ENCODE measurements at places on chromosomes 12 and 14.

GRCh38 chr12:88578276-88579160 lies 1.8 kb downstream of the KITLG start:
- no peak for DNase-seq

DNA sequence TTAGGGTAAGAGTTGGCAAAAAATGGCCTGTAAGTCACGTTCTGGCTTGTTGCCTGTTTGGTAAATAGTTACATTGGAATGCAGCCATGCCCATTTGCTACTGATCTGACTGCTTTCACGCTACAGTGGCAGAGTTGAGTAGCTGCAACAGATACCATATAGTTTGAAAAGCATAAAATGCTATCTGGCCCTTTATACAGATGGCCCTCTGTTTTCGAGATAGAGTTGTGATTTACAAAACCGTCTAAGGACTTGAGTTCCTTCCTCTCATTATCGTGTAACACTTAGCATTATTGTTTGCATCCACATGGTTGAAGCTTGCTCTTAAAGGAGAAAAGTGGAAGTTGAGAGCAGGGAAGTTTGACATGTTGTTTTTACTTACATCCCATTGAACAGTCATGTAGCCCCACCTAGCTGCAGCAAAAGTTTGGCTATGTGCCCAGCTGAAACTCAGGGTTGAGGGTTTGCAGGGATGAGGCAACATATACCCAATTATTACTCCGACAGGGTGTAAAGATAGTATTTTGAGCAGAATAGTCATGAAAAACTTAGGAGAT lies 11.3 kb upstream of the SCFD1 start:
- peak; percentile 51 for DNase-seq

DNA sequence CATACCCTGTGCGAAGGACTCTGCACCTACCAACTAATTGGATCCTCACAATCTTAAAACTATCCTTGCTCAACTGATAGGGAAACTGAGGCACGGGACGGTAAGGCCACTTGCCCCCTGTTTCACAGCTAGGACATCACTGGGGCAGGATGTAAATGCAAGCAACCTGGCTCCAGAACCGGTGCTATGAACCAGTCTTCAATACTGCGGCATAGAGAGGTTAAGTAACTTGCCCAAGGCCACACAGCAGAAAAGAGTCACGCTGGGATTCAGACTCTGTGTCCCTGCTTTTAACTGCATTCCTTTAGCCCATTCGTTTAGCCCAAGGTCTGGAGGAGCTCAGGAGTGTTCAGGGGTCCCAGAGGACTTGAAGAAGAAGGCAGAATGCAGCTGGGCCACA lies 76.1 kb downstream of the NCOR2 start:
- DNase-seq = no peak

DNA sequence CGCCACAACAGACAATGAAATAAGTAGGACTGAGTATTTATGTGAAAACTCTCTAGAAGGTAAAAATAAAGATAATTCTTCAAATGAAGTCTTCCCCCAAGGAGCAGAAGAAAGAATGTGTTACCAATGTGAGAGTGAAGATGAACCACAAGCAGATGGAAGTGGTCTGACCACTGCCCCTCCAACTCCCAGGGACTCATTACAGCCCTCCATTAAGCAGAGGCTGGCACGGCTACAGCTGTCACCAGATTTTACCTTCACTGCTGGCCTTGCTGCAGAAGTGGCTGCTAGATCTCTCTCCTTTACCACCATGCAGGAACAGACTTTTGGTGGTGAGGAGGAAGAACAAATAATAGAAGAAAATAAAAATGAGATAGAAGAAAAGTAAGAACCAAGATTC lies 82.7 kb downstream of the VEZT start:
- no peak for DNase-seq

- no peak for DNase-seq
Observed at GRCh38 chr12:82690006-82690405, 3.3 kb downstream of the TMTC2 start.

- DNase-seq = no peak
Observed at GRCh38 chr12:130859161-130859560, 12.7 kb upstream of the RAN start.

GRCh38 chr12:92796650-92797049 lies 93.9 kb downstream of the PLEKHG7 start:
- no peak for DNase-seq

DNA sequence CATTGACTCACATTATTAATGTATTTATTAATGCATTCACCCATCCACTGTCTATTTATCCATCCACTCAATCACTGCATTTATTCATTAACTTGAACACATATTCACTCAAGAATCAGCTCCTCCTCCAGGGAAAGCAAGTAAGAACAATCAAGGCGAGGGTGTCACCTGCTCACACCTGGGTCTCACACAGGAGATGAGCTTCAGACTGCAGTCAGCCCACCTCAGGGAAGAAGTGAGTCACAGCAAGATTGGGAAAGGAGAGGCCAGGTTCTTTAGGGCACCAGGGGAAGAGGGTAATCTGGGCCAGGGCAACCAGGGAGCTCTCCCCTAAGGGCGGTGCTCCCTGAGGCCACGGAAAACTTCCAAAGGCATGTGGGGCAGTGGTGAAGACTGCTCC lies 367.3 kb downstream of the BCL11B start:
- DNase-seq = no peak

DNA sequence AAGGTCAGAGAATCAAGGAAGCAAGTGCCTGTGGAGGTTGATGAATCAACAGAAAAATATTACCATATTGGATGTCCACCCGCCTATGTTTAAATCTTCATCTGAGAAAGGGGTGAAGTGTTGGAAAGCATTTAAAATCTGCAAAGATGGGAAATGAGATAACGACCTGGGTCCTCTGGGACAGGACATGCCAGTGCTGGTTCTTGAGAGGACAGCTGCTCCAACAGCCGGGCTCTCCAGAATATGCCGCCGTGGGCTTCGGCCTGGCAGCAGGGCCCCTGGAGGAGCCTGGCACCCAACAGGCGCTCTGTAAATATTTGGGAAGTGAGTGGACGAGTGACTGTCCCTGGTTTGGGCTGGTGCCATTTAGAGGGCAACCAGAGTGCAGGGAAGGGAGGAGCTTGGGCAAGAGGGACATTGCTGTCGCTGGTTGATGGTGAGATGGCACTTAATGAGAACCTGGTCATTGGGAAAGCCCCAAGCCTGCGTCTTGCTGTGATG lies 129.9 kb downstream of the KCNA5 start:
- peak; percentile 35 for DNase-seq

DNA sequence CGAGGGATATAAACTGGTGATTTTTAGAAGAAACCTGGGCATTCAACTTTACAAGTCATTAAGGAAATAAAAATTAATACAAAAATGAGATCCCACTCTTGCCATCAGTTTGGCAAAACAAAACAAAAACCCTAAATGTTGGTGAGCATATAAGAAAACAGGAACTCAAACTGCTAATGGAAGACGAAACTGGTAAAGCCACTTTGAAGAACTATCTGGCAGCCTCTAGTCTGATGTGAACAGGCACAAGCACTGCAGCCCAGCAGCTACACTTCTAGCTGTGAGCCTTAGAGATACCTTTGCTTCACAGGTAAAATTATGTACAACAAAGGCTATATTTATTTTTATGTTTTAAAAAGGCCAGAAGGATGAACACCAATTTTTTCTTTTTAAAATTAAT lies 459.6 kb downstream of the ZFP36L1 start:
- DNase-seq = no peak

DNA sequence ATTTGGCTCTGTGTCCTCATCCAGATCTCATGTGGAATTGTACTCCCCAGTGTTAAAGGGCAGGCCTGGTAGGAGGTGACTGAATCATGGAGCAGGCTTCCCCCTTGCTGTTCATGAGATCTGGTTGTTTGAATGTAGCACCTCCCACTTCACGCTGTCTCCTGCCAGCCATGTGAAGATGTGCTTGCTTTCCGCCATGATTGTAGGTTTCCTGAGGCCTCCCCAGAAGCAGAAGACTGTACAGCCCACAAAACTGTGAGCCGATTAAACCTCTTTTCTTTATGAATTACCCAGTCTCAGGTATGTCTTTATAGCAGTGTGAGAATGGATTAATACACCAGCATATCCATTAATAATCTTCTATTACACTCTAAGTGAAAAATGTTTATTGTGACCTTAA lies 70.2 kb downstream of the BAZ1A start:
- DNase-seq = no peak

- DNase-seq = peak; percentile 97
Observed at GRCh38 chr14:69719501-69719951, 47.4 kb upstream of the SRSF5 start.

DNA sequence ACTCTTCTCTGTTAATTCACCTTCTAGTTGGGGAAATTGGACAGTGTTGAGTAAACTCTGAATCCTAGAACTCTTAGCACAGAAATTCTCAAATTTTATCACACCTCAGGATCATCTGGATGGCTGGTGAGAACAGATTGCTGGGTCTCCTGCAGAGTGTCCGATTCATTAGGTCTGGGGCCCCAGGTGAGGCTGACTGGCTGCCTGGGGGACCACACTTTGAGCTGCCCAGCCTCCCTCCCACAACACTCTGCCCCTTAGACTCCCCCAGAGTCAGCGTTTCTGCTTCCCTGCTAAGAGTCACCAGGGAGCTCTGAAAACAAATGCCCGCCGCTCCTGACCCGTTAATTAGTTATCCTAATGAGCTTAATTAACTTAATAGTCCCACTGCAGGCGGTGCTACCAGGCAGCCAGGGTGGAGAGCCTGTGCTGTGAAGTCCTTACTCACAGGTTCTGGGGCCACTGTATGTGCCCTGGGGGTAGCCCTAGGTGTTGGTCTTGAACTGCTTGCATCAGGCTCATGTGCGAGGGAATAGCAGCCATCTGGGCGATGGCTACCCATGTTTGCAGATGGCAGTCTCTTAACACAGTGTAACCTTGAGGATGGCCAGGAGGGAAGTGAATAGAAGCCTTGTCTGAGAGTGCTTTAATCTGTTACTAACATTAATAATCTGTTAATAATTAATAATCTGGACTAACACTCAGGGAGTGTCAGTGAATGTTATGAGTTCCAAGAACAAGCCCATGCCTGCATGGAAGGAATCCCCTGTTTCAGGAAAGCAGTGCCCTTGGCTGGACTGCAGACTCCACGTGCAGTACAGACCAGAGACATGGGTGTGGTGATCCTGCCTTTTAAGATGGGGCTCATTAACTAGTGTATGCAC lies 35.6 kb downstream of the AACS start:
- no peak for DNase-seq
